ENCODE measurements at places on chromosomes 1 and 21.

- DNase-seq, result no peak
Observed at GRCh38 chr1:36035154-36035553, 48.7 kb upstream of the TEKT2 start.

- DNase-seq, result no peak
Observed at GRCh38 chr1:54207287-54207686, 7.3 kb downstream of the MRPL37 start.

GRCh38 chr1:177571485-177572076 is 398.3 kb downstream of the SEC16B start:
- no peak for DNase-seq

- DNase-seq, result no peak
Observed at GRCh38 chr1:47853059-47853458, 144.1 kb downstream of the TRABD2B start.

- DNase-seq, result peak; percentile 25
Observed at GRCh38 chr1:89821322-89822108, 683 bp downstream of the LRRC8D start.

DNA sequence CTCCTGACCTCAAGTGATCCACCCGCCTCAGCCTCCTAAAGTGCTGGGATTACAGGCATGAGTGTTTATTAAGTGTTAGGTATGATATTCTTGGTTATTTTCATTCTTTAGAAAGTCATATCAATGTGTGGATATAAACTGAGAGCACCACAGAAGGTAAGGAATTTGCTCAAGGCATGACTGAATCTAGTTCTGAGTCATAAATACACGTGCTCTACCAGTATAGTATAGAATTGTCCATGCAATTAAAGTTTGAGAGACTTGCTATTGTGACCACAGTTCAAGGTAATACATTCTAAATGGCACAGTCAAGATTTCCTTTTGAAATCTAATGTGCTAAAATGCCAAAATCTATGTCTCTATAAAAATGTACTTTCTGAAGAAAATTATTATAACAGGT is 401.1 kb upstream of the CHRM3 start:
- no peak for DNase-seq

DNA sequence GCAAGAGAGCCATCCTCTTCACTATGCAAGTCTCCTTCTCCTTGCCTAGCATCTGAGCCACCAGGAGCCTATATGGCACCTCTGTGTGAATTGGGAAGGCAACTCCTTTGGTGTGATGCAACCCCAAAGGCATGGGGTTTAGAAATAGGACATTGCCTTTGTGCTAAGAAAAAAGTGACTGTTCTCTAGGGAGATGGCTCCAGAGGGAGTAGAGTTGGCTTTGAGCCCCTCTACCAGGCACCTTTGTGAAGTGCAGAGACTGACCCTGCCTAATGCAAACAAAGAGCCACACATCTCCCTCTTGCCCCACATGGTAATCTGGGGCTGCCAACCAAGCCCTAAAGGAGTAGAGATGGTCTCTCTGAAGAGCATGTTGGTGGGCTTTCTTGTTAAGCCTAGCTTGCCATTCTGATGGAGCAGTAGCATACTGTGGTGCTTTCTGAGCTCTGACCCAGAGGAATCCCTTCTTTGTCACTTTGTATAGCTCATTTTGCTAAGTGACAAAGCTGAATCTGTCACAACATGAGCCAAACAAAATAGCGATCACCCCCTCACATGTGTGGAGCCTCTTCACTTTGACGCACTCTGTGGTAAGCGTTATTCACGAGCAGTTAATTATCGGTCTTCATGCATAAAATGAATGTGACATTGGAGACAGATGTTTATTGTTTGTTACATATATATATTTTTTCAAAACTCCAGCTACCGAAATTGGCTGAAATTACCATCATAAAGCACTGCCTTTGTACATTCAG is 74.4 kb downstream of the RWDD3 start:
- DNase-seq, result no peak

- no peak for DNase-seq
Observed at GRCh38 chr1:156664046-156664766, 13.0 kb downstream of the NES start.

- no peak for DNase-seq
Observed at GRCh38 chr1:96360036-96360795, 361.4 kb upstream of the PTBP2 start.

DNA sequence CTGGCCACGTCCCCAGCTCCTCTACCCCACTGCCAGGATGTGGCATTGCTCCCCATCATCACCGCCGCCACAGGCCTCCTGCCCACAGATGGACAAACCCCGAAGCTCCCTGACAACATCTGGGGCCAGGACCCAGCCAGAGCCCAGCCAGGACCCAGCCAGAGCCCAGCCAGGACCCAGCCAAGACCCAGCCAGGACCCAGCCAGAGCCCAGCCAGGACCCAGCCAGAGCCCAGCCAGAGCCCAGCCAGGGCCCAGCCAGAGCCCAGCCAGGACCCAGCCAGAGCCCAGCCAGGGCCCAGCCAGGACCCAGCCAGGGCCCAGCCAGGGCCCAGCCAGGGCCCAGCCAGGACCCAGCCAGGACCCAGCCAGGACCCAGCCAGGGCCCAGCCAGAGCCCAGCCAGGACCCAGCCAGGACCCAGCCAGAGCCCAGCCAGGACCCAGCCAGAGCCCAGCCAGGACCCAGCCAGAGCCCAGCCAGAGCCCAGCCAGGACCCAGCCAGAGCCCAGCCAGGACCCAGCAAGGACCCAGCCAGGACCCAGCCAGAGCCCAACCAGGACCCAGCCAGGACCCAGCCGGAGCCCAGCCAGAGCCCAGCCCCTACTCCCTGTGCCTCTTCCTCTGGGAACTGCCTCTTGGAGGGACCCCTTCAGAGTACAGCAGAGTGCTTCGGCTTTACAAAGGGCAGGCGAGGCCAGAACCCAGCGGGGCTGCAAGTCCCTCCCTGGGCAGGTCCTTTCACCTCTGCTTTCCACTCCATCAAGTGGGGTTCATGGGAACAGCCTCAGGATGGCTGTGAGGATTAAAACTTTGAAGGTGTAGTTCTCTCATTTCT is 43.7 kb downstream of the DISP3 start:
- no peak for DNase-seq

DNA sequence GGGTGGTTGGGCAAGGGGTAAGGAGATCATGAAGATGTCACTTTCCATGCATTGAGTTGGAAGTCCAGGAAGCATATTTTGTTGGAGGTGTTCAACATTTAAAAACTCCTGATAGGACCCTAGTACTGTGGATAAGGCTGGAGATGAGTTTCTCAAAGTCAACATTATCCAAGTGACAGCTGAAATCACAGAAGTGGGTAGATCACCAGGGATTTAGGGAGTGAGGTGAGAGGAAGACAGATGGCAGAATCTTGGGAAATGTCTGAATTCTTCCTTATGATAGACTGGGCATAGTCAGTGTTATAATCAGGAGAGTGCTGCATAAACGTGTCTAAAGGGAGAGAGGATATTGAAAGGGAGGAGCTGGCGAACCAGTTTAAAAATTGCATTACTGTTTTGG is 5.3 kb upstream of the RASAL2 start:
- no peak for DNase-seq

DNA sequence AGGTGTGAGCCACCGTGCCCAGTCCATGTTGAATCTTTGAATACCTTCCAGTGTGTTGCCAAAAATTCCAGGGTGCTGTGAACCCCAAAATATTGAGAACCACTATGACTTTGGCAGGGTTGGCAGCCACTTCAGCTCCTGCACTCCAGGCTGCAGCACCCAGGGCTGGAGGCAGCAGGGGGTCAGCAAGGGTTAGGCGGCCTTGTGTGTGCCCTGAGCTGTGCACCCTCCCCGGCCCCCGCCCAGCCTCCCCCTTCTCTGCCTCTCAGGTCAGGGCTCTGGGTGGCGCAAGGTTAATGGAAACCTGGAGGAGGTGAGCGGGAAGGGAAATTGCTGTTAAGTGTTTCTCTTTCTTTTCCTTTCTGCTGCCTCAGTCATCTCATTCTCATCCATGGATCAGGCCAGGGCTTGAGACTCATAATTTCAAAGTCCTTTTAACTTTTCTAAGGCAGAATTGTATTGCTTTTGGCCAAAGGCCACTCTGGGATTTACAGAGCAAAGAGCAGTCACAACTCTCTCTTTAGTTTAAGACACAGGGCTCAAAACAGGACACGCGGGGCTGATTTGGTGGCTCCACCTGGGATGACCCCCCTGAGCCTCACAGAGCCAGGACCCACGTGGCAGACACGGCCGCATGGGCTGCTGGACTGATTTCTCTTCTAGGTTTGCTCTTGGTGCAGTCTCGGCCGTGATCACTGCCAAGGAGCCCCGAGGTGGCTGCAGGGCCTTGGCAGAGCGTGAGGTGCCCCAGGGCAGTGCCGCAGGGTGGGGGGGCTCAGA is 212.3 kb downstream of the PTPRU start:
- no peak for DNase-seq

DNA sequence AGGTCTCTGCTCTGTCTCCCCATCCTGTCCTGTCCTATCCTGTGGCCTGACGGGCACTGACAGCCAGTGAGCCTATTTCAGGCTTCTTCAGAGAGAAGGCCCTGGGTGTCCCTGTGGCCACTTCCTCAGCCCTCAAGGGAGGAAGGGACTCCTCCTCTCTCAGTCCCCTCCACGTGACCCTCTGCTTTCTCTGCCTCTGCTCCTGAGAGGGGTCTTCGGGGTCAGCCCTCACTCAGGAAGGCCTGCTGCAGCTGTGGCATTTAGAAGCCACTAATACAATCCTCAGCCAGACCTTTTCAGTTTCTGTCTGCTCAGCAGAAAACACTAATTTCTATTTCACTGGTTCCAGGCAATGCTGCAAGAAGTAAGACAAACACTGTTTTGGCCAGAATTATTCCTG is 43.6 kb upstream of the ETV3 start:
- no peak for DNase-seq

GRCh38 chr1:79161077-79161476 is 154.5 kb upstream of the ADGRL4 start:
- DNase-seq, result no peak

- no peak for DNase-seq
Observed at GRCh38 chr1:90959352-90960206, 62.3 kb downstream of the ZNF644 start.

DNA sequence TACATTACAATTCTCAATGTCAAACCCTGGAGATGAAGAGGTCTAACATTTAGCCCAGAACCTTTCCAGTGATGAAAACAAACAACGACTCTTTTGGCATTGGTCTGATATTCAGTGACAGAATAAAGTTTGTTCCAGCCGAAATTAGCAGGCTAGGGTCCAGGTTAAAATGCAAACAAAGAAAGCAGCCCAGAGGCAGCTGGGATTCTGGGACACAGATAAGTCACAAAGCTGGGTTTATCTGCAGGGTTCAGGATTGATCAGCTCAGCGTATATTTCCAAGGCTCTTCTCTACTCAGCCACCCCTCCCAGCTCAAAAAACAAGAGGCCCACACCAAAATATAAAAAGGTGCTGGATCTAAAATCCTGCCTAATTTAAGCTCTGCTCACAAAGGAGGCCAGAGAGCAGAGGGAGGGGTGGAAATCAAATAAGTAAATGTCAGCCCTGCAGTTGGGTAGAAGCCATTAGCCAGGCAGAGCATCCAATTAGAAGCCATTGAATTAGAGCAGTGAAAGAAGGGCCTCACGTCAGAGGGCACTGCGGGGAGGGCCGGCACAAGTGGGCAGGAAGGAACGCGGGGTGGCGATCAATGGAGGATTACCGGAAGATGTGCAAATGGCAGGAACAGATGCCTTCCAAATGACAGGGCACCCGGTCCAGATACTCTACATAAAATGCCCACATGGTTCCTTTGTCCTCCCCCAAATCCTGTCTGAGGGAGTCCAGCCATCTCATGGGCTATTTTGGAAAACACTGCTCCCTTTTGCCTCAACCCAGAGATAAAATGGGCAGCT is 3.2 kb upstream of the KLHDC8A start:
- no peak for DNase-seq

GRCh38 chr1:50568782-50569181 is 145.5 kb upstream of the DMRTA2 start:
- DNase-seq, result no peak

DNA sequence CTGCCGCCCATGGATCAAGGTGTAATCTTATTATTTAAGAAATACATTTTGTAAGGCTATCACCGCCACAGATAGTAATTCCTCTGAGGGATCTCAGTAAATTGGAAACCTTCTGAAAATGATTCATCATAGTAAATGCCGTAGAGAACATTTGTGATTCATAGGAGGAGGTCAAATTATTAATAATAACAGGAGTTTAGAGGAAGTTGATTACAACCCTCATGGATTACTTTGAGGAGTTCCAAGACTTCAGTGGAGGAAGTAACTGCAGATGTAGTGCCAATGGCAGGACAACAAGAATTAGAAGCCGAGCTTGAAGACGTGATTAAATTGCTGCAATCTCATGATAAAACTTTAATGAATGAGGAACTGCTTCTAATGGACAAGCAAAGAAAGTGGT is 280.1 kb downstream of the PTPRC start:
- no peak for DNase-seq

DNA sequence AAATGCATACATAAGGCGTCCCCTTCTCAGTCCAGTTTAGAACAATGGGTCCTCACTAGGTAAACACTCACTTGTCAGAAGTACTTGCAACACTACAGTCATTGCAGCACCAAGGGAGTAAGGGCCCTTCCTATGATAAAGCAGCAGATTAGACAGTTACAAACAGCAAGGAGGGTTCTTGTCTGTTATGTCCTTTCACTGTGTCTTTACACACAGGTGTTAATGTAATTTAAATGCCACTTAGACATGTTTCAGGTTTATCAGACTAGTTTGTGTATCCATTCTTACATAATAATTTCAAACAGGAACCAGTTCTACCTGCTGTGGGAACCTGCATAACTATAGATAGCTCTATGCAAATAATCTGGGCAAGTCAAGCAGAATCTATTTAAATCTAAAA is 105.6 kb upstream of the USH2A start:
- DNase-seq, result no peak

DNA sequence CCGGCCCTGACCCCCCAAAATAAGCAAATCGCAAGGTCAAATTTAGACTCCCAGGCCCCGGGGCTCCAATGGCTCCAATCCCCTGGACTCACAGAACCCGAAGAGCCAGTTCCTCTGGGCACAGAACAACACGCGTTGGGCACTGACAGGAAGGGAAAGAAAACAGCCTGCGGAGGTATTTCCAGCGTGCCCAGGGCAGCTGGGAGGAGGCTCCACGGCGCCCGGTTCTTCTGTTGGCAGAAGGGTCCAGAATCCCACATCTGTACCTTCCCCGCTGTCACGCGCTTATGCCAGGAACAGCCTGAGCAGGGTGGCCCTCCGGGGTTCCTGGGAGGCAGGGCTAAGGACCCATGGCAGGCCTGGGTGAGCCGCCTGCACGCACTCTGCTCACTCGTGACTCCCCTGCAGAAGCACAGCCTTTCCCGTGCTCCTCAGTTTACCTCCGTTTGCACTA is 85.5 kb downstream of the RIPK4 start:
- DNase-seq, result no peak

- DNase-seq, result no peak
Observed at GRCh38 chr1:26579681-26580111, 50.1 kb downstream of the RPS6KA1 start.

DNA sequence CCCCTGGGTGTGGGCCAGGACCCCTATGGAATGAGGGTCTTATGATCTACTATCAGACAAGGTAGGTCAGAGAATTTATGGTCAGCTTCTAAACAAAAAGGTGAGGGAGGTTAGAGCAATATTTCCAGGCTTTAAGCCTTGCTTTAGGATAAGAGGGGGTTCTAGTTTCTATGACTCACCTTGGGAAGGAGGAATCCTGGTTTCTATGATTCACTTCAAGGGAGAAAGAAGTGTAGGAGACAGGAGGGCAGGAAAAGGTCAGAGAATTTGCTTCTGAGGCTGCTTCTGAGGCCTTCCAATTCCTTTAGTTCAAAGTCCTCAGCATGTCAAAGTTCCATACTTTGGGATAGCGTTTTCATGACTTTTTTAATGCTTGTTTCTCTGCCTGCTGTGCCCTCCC is 35.2 kb downstream of the RGL1 start:
- no peak for DNase-seq

All from stimulated activated CD8-positive, alpha-beta memory T cell treated with anti-CD3 and anti-CD28 coated beads, Interleukin-2, amount 100 ng/mL, for 1 hour (primary cell).